Activated T-cell treated with anti-CD3 and anti-CD28 coated beads for 1 hour (primary cell): ENCODE measurements at places on chromosomes 3 and 15.

- DNase-seq, result no peak
Measured at GRCh38 chr15:78979456-78980320, 34.8 kb upstream of the CTSH start.

- DNase-seq, result peak; percentile 20
Measured at GRCh38 chr3:171772427-171773056, 37.7 kb downstream of the PLD1 start.

GRCh38 chr3:47515864-47516319 is 2.4 kb upstream of the ELP6 start:
- no peak for DNase-seq

DNA sequence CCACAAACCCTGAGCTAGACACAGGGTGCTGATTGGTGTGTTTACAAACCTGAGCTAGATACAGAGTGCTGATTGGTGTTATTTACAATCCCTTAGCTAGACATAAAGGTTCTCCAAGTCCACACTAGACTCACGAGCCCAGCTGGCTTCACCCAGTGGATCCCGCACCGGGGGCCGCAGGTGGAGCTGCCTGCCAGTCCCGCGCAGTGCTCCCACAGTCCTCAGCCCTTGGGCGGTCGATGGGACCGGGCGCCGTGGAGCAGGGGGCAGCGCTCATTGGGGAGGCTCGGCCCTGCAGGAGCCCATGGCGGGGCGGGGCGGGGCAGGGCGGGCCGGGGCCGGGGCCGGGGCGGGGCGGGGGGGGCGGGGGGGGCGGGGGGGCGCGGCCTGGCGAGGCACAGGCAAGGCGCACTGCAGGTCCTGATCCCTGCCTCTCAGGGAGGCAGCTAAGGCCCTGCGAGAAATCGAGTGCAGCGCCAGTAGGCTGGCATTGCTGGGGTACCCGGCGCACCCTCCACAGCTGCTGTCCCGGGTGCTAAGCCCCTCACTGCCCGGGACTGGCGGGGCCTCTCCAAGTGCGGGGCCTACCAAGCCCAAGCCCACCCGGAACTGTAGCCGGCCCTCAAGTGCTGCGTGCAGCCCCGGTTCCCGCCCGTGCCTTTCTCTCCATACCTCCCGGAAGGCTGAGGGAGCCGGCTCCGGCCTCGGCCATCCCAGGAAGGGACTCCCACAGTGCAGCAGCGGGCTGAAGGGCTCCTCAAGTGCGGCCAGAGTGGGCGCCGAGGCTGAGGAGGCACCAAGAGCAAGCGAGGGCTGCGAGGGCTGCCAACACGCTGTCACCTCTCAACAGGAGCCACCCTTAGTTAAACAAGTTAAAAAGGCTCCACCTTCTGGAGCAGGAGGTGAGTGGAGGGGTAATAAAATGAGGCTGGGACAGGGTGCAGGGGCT is 9.8 kb upstream of the TMEM40 start:
- no peak for DNase-seq

- DNase-seq, result no peak
Measured at GRCh38 chr15:25874379-25874778, 11.3 kb upstream of the ATP10A start.

DNA sequence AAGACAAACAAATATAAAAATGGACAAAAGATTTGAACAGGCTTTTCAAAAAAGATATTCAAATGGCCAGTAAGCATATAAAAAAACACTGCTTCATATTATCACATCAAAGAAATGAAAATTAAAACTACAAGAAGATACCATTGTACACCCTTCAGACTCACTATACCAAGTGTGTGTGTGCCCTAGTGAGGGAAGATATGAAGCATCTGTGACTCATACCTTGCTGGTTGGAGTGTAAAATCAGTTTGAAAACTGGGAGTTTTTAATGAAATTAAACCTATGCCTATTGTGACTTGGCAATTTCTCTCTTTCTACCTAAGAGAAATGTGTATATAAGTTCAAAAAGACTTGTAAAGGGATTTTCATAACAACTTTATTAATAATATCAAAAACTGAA is 23.5 kb upstream of the SLC15A2 start:
- no peak for DNase-seq

DNA sequence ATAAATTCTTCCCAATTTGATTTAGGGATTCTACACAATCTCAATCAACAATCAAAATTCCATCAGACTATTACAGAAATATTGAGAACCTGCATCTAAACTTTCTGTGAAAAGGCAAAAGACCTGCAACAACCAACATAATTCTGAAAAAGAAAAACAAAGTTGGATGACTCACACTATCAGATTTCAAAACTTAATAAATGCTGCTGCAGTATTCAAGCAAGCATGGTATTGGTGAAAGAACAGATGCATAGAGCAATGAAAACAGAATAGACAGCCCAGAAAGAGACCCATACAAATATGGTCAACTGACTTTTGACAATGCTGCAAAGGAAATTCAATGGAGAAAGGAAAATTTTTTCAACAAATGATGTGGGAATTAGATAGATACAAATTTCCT is 477.1 kb upstream of the NR2F2 start:
- no peak for DNase-seq

DNA sequence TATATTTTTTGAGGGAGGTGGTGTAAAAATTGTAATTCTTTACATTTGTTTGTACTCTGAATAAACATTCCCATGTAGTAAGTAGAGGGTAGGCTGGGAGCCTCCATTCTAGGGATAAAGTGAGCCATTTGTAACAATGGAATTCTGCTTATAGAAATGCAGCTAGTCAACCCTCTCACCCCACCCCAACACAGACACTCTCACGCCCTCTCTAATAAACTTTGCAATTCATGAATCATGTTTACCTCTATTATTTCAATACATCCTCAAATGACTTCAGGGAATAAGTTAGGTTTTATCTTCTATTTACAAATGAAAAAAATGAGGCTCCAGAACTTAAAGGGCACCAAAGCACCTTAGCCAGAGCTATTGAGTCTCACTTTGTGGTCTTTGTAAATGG is 56.5 kb upstream of the PDZRN3 start:
- DNase-seq, result no peak

DNA sequence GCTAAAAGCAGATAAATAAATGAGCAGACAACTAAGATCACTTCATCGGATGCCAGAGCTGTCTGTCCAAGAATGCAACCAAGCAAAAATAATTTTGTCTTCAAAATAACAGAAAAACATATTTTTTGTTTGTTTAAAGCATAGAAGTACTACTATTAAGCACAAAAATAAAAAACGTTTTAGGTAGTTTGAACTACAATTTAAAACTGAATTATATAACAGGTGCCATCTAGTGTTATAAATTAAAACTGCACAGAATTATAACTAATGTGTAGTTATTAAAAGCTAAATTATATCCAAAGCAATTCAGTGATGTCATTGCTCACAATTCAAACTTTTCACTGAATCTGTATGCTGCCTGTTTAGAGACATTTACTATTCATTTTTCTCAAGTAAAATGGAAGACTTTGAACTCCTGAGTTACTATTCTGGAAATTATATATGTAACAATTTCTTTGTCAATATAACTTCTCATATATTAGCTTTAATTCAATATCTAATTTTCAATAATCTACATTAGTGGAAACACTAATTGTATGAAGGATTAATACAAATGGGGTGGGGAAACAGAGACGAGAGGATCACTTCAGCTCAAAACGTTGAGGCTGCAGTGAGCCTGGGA is 29.5 kb downstream of the LINS1 start:
- DNase-seq, result no peak

DNA sequence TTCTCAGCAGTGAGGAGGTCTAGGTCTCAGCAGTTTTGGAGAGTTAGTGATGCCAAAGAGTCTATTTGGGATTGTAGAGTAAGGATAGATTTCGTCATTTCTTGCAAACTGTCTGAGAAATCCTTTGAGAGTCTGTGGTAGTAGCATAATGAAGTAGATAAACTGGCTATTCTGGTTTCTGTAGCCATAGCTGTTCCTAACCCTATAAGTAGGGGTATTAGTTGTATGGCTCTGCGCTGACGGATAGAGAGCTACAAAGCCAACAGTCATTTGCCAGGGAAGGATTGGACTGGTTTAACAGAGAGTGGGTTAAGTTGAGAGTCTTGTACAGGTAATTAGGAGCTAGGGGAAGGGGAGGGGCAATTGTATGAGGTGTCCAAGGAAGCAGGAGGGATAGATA is 50.6 kb downstream of the KLHDC8B start:
- no peak for DNase-seq

- DNase-seq, result no peak
Measured at GRCh38 chr15:66389098-66389858, 2.6 kb downstream of the MAP2K1 start.
